ENCODE measurements at places on chromosomes 6 and 20. TPM values are rescaled to one million over a fixed set of nuclear protein-coding genes. Genes with fewer than 3 reads are reported as not detected.

- DNase-seq = no peak
Observed at GRCh38 chr6:19830171-19830570, 7.0 kb upstream of the ID4 start.

- DNase-seq = no peak
Observed at GRCh38 chr6:128290221-128290620, 230.2 kb downstream of the PTPRK start.

DNA sequence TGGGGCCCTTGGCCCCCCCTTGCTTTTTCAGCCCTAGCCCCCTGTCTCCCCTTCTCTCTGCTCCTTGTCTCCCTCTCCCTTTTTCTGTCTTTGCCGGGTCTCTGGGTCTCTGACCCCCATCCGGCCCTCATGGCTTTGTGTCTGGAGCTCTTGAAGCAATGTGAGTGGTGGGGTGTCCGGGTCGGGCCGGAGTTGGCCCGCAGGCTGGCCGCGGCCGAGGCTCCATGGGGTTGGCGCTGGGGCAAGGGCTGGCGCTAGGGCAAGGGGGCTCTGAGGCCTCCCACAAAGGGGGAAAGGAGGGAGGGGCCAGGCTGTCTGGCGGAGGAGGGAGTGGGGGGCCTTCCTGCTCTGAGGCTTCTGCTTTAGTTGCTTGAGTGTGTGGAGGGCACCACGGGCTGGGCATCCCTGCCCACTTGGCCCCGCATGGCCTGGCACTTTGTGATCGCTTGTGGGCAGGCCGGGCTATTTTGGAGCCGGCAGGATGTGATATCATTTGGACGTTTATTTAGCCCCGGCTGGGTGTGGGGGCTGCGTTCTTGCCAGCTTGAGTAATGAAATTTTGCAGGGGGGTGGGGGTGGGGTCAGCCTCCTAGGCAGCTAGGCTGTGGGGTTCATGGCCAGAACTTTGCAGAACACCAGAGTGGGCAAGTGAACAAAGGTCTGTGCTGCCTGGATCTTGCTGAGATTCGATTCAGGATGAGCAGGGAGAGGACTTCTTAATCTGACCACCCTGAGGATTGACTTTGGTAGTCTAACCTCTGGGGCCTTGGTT is 78.7 kb upstream of the MYL9 start:
- DNase-seq = no peak

The TGIF2 gene
- 4.9 TPM for total RNA-seq

The GJA10 gene
- total RNA-seq = not detected

The ALDH5A1 gene
- total RNA-seq = 16.7 TPM

The C6orf132 gene
- under 0.01 TPM for total RNA-seq

The HLA-E gene
- total RNA-seq = 25.7 TPM

The WFDC13 gene
- total RNA-seq = not detected

DNA sequence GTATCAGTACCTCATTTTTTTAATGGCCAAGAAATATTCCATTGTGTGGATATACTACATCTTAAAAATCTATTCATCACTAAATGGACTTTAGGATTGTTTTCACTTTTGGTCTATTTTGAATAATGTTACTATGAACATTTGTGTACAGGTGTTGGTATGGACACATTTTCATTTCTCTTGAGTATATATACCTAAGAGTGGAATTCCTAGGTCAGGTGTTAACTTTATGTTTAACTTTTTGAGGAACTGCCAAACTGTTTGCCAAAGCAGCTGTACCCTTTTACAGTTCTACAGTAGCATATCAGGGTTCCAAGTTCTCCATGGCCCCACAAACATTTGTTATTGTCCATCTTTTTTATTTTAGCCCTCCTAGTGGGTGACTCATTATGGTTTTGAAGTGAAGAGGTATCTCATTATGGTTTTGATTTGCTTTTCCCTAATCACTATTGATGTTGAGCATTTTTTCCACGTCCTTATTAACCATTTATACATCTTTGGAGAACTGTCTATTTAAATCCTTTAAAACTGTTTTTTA is 28.2 kb downstream of the DSTN start:
- DNase-seq = no peak

The OR2H1 gene
- under 0.01 TPM for total RNA-seq

The SEMG1 gene
- total RNA-seq = not detected

DNA sequence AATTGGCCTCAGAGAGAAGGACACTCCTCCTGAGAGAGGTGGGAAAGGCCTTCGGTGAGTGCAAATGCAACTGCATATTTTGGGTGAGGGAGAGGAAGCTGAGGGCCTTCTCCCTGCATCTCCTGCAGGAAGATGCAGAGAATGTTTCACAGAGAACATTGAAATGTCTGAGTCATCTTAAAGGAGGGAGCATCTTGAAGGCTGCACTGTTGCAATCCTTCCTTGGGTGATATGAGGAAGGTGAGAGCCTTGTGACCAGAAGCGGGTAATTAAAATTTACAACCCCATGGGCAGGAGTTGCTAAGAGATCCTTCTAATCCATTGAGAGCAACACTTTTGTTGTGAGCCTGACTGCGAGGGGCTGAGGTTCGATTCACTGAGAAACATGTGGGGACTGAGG is 375.7 kb upstream of the MARCKS start:
- DNase-seq = no peak

The ARG1 gene
- 0.41 TPM for total RNA-seq

DNA sequence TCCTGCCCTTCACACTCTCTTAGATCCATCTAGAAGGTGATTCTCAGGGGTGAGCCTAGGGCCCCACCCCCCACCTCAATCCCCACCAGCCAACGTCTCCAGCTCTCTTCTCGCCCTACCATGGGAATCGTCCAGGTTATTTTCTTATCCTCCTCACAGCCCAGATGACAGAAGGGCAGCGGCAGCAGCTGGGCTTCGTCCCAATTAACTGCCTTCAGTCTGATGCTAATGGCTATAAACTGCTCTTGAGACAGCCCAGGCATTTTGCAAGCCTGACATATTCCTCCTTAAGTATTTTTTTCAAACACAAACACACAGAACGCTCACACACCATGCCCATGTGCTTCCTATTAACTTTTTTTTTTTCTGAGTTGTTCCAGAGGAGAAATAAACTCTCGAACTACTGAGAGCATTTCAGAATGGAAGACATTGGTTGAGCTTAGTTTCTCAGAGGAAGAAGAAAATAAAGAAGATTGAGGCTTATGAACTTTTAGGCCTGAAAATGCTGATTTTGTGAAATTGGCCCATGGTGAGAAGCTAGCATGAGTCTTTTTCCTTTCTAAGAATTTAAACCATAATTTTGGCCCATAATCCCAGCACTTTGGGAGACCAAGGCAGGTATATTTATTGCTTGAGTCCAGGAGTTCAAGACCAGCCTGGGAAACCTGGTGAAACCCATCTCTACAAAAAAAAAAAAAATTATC is 124.6 kb downstream of the EYA2 start:
- DNase-seq = no peak

- DNase-seq = no peak
Observed at GRCh38 chr6:126100386-126100785, 114.0 kb downstream of the TRMT11 start.

DNA sequence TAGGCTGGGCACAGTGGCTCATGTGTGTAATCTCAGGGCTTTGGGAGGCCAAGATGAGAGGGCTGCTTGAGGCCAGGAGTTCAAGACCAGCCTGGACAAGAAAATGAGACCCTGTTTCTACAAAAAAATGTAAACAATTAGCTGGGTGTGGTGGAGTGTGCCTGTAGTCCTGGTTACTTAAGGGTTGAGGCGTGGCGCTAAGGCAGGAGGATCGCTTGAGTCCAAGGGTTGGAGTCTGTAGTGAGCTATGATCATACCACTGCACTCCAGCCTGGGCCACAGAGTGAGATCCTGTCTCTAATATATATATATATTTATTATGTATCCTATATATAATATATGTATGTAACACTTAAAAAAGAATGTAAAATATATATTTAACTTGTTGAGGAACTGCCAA is 7.9 kb upstream of the ABRACL start:
- DNase-seq = no peak
